ENCODE measurements at places on chromosomes 7 and 10.

GRCh38 chr10:60914690-60915141, 29.3 kb downstream of the RHOBTB1 start:
- DNase-seq = no peak

DNA sequence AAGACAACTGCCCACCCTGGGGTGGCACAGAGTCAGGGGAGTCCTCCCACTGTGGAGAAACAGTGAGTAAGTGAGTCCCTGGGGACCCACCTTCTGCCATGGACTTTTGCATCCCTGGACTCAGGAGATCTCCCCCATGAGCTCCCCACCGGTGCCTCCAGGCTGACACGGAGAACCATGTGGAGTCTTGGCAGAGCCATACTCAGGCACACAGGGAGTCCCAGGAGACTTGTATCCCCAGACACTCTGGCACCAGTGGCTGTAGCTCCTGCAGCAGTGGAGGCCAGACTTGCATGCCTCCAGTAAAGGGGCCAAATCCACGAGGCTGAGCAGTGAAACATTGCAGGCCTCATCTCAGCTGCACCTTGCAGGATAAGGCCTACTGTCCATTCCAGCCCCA, 791.4 kb downstream of the PCDH15 start:
- DNase-seq = no peak

DNA sequence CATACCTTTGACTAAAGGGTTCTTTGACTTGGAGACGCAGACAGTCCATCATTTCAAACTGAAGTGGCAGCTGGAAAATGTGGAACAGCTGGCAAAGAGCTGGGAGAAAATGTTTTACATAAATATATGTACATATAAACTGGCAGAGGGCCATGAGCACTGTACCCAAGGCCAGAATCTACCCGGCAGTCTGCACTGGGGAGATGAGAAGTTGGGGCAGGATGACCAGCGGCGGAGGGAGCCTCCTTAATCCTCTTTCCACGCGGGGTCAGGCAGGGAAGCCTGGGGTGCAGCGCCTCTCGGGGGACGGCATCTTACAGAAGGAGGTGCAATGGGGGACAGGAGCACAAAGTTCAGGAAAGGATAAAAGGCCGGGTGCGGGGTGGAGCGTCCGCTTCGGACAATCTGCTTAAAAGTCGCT, 1.3 kb downstream of the GLI3 start:
- DNase-seq = no peak

GRCh38 chr7:40827222-40828085, 692.6 kb downstream of the SUGCT start:
- DNase-seq = no peak

DNA sequence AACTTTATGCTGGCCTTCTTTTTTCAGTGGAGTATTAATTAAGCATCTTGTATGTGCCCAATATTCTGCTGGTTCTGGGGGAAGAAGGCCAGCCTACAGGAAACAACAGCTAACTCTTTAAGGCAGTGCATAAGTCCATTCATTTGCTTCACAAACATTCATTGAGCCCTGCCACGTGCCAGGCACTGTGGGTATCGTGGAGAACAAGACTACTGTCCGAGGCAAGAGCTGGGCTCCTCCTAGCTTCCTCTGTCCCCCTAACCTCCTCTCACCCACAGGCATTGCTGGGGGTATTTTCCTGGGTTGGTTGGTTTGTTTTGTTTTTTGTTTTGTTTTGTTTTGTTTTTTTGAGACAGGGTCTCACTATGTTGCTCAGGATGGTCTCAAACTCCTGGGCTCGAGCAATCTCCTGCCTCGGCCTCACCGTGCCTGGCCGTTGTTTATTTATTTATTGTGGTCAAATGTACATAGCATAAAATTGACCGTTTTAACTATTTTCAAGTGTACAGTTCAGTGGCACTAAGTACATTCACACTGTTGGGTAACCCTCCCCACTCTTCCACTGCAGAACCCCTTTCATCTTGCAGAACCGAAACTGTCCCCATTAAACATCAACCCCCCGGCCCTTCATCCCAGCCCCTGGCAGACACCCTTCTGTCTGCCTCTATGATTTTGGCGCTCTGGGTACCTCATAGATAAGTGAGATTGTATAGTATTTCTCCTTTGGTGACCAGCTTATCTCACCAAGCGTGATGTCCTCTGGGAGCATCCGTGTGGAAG, 32.6 kb downstream of the CHST3 start:
- DNase-seq = no peak

GRCh38 chr10:106609470-106610266, 554.8 kb downstream of the SORCS1 start:
- no peak for DNase-seq

GRCh38 chr10:12158111-12158510, 28.6 kb downstream of the SEC61A2 start:
- DNase-seq = no peak

DNA sequence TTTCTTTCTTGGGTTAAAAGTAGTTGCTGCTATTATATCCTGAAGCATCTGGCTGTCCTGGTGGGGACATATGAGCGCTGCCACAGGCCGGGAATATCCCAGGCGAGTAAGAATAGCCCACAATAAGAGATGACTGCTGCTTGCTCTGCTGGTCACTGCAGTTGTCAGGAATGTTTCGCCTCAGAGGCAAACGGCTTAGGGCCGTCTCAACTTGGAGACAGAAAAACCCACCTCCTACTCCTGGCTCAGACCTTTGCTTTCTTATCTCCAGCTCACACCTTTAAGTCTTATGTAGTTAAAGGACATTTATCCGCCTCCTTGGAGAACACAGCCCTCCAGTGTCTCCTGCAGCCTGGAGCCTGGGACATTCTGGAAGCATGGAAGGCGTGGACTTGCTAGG, at the start of gene GJD4:
TSS of gene GJD4 (plus strand) at position 151 of the 400 bp plus-strand sequence. CDS start at position 378, 227 bp downstream.
- DNase-seq = no peak

- DNase-seq = peak; percentile 30
Measured at GRCh38 chr7:156752367-156753228, 112.0 kb downstream of the RNF32 start.

DNA sequence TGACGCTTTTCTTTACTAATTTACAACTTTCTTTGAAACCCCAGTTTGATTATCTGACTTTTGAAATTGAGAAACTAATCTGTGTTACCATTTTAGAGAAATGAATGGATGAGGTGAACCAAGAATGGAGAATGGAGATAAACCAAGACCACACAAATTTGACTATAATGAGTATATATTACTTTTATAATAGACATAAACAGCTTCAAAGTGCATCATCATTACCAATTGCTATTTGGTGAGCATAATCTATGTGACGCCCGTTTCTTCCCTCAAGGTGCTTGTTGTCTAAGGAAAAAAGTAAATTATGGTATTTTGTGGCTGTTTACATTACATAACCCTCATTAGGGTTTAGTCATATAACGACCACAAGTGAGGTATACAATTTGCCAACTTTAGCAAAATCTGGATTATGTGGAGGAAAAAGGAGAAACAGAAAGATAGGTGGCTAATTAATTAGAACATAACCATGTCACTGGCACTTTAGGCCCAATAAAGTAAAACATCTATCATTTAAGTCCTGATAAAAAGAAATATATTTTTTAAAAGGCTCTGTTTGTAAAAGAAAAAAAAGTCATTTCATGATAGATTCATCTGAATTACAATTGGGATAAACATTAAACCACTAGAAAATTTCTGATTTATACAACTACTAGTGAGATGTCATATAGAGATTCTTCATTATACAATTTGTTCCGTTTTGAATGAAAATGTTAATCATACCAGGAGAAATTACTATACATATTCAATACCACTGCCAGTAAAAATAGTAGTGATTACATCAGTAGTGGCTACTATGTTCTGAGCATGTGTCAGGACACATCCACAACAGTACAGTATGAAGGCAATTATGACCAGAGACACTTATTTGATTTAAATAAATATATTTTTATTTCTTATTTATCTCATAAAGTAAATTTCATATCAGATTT, 118.2 kb upstream of the FAM133B start:
- DNase-seq = no peak

GRCh38 chr10:89369156-89370105, 8.4 kb upstream of the IFIT1B start:
- DNase-seq = no peak

DNA sequence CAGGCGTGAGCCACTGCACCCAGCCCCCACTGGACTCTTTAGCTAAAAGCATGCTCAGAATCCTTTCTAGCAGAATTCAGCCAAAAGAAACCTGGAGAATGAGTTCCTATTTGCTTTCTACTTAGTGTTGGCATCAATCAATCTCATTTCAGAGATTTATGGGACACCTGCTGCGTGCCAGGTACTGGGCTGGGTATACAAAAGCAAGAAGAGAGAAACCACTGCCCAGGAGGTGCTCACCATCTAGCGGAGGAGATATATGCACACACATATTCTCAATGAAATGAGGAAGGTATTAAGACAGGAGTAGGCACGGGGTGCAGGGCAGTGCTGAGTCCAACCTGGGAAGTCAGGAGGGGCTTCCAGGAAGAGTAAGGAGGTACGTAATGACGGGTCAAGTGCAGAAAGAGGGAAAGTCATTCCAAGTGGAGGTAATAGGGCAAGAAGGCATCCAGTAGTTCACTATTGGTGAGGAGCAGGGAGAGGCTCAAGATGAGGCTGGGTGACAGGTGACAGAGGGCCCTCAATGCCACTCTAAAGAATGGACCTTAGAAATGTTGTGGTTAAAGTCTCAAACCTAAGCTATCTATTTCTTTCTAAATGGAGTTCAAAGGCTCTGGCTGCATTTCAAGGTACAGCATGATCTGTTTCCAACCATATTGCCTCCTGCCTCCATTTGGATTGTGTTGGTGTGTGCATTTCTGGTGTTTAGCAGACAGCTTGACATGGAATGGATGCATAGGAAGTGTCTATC, 22.1 kb downstream of the ABLIM1 start:
- no peak for DNase-seq

DNA sequence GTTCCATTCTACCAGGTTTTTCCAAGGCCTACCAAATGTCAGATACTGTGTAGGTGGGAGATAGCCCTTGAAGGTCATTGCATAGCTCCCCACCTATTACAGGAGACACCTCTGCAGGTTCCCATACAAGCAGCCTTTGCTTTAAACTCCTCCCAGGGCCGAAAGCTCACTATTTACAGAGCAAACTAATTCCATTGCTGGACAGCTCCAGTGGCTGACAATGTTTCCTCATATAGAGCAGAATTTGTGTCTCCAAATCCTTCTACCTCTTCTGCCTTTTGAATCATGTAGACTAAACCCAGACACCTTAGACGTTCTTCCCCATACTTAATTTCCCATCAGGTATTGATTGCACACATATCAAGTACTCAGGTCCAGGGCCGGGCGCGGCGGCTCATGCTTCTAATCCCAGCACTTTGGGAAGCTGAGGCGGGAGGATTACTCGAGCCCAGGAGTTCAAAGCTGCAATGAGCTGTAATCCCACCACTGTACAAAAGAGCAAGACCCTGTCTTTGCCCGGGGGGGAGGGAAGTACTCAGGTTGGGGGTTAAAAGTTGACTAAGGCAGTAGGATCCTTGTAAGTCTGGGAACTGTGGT, 2.1 kb downstream of the CNNM1 start:
- no peak for DNase-seq

- DNase-seq = no peak
Measured at GRCh38 chr10:14949291-14949690, 4.6 kb downstream of the DCLRE1C start.

GRCh38 chr10:5910323-5911100, 20.5 kb downstream of the FBH1 start:
- DNase-seq = no peak

DNA sequence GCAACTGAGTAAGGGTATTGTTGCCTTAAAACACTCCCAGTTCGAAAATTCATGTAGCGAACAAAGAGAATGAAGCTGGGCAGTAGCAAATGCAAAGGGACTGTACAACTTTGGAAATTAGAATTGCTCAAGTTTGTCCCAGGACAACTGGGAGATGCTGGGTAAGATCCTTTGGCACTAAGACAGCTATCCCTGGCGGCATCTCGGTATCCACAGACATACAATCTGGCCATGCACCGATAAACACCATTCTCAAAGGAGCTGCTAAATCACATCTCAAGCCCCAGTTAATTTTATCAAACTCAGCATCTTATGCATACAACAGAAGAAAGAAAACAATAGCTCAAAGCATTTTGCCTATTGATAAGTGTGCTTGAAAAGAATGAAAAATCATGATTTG, 177.3 kb downstream of the AMPH start:
- no peak for DNase-seq

- DNase-seq = no peak
Measured at GRCh38 chr10:35762311-35763030, 120.4 kb upstream of the FZD8 start.

DNA sequence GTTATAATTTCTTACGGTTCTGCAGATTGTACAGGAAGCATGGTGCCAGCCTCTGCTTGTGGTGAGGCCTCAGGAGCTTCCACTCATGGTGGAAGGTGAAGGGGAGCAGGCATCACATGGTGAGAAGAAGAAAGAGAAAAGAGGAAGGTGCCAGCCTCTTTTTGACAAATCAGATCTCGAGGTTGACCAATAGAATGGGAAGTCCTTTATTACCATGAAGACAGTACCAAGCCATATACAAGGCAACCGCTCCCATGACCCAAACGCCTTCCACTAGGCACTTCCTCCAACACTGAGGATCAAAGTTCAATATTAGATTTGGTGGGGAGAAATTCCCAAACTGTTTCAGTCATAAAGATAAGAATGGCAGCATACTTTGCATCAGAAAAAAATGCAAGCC, 502.8 kb downstream of the GLRX3 start:
- no peak for DNase-seq

GRCh38 chr10:82968533-82968932, 1093.5 kb downstream of the NRG3 start:
- no peak for DNase-seq

DNA sequence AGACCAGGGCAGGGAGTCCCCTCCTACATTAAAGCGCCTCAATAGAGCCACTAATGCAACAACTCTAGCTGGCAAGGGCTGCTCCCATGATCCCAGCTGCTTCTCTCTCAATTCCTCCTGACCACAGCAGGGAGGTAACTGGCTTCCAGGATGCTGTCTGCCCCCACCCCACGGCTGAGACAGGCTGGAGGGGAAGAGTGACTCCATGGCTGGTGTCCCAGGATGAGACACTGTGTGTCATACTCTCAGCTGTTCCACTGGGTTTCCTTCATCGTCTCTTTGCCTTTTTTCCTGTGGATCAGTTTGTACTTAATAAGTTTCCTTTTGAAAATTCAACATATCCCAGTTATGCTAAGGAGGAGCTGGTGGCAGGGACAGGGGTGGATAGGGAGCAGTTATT, 27.7 kb upstream of the MYH16 start:
- DNase-seq = no peak

DNA sequence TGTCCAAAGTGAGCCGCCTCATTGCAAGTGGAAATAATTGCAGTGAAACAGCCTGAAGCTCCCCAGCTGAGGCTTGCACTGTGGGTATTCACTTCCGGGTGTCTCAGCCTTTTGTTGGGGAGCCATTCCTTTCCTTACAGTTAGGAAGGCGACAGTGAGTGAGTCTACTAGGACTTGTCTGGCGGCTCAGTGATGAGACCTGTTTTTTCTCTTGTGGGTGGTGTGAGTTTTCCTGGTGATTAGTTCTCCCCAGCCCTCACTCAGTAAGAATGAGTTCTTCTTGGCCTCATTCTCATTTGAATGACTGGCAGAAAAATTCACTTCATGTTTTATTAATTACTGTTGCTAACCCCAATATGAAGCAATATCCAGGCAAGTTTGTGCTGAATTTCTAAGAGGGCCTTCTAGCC, 2.6 kb downstream of the PGAM1 start:
- no peak for DNase-seq
